ENCODE measurements at places on chromosomes 2 and 18. TPM values are rescaled to one million over a fixed set of nuclear protein-coding genes. Genes with fewer than 3 reads are reported as not detected.

The M1AP gene
- 0.30 TPM for polyA plus RNA-seq

DNA sequence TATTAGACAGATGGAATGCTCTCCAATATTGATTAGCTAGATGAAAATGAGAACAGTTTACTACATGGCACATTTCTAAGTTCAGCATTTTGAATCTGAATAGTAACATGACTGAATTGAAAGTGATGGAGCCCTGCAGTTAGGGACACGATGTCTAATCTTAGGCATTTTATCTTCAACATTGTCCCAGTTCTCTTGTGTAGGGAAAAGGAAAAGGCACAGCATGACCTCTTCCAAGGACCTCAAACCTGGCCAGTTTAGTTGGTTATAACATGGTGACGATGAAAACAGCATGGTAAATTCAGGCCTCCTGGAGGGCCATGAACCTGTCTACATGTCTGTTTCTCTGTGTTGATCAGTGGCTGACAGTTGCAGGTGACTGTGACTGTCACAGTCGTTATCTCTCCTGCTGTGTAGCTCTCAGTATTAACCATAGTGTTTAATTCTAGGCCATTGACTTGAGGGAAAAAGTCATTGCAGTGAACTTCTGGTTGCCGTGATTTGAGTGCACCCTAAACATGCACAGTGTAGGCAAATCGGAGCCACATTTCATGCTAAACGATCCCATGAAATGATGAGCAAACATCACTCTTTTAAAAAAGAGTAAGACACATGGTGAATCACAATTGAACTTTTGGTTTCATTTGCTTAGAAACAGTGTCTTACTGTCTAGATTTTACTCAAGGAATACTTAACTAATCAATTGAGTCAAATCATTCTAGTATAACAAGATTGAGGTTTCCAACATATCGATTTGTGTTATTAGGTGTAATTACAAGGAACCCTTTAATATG lies 129.7 kb downstream of the PHLPP1 start:
- DNase-seq, result no peak

DNA sequence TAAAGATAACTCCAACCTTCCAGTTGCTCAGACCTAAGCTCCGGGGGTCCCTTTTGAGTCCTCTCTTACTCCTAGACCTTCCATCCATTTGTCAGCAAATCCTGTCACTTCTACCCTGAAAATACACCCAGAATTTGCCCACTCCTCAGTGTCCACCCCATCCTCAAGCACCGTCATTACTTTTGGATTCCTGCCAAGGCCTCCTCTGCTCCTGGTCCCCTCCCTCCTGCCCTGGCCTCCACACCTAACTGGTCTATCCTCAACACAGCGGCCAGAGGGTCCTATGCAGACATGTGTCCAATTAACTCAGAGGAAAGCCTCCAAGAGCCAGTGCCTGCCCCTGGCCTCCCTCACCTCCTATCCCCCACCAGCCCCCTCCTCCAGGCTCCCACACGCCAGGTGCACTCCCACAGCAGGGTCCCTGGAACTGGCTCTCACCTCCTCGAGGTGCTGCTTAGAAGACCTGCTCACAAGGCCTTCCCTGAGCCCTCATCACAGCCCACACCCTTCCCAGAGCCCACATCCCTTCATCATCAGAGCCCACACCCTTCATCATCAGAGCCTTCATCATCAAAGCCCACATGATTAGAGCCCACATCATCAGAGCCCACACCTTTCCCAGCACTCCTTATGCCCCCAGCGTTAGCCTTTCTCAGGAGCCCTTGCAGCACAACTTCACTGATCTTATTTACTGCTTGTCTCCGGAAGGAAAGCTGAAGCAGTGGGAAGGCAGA lies 20.4 kb downstream of the FAM178B start:
- no peak for DNase-seq

The TGFA gene
- 3.8 TPM for polyA plus RNA-seq

The BUB1 gene
- polyA plus RNA-seq, result 7.6 TPM

DNA sequence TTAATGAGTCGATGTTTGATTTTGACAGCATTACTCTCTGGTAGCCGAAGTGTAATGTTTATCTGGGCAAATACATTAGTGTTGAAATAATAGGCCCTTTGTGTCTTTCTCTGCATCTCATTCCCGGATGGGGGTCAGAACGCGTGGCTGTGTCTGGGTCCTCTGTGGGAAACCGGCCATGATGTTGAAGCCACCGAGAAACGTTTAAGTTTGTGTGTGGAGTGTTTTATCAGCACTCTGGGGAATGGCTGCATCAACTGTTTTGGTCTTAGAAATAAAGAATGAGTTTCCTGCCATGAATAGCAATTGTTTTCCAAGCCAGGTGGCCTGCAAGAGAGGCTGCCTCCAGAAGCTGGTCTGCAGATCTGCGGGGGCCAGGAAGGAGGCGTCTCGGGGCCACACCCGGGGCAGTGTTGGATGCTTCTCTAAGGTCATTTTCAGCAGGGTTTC lies 69.7 kb downstream of the RNF144A start:
- DNase-seq, result no peak

GRCh38 chr2:19021721-19022120 lies 336.7 kb downstream of the OSR1 start:
- no peak for DNase-seq

The RAD51AP2 gene
- polyA plus RNA-seq, result 0.15 TPM

GRCh38 chr2:171320208-171320621 lies 113.6 kb downstream of the METTL8 start:
- no peak for DNase-seq

GRCh38 chr2:73072129-73072395 lies 550 bp upstream of the SFXN5 start:
- DNase-seq, result no peak

DNA sequence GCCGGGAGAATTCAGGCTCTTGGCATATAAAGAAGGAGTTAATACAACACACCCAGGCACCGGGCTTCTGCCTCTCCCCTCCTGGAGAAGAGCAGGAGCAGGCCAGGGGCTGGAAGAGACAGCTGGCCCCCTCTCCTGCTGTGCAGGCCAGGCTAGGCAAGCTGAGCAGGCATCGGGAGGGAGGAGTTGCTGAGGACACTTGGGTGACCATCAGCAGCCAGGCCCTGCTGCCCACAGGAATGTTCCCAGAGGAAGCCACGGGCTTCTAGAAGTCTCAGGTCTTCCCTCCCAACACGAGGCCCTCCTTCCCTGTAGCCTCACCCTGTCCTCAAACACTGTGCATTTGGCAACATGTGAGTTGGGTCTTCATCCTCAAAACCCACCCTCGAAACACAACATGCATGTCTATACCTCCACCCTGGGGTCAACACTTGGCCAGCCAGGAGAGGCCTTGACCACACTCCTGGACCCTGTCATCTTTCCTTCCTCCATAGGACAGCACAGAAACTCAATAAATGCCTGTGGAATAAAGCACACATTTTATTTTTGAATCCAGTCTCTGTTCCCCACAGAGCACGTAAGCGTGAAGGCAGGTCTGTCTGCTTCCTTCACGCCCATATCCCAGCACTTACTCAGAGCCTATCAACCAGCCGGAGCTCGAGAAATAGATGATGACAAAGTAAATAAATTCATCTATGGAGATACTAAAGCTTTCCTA lies 433.8 kb upstream of the ID2 start:
- no peak for DNase-seq

- no peak for DNase-seq
Observed at GRCh38 chr18:9048236-9048635, 54.3 kb upstream of the NDUFV2 start.

DNA sequence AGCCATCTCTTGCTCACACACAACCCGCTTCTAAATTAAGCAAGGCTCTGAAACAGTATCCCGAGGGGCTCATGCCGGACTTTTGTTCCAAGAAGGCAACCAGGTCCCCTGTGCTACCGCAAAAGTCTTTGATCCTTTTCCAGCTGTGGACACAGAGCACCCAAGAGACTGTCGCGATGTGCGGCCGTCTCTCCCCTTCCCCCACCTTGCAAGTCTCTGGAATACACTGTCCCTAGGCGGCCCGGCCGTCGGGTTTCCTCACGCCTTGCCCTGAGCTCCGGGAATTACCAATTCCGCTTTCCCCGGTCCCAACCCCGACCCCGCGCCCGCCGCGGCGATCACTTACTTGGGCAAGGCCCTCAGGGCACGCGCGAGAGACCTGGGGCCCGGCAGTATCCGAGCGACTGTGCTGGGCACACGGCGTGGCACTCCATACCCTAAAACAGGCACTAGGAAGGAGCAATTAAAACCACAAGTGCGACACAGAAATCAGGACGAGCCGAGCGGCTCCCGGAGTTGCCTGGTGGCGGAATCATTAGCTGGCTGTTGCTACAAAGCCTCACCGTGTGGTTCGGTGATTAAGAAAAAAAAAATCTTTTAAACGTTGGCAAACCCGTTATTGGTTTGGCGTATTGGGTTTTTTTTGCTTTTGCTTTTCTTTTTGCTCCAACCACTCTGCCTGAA lies 2.2 kb upstream of the DLX1 start:
- no peak for DNase-seq

The ERFE gene
- polyA plus RNA-seq, result 9.5 TPM

The GPR45 gene
- polyA plus RNA-seq, result not detected

The ETAA1 gene
- 12.6 TPM for polyA plus RNA-seq

The SLC38A11 gene
- 0.40 TPM for polyA plus RNA-seq

The IL1F10 gene
- not detected for polyA plus RNA-seq

DNA sequence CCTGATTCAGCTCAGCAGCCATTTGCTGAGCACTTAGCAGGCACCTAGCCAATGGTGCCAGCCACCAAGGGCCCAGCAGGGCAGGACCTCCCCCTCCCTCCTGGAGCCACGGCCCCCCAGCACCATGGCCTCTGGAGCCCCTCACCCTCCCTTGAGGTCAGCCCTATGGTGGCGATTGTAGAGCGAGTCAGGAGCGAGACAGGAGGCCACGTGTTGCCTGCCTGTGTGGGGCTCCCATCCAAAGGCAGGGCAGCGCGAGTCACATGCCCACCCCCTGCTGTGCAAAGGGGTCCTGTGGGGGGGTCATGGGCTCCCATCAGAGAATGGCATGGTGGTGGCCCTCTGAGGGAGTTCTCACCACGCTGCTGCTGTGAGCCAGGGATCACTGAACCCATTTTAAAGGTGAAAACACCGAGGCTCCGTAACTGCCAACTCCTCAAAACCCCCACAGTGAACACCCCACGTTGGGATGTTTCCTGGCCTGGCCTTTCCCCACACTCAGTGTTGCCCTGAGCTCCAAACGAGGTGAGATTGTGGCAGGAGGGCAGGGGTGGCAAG lies 35.6 kb downstream of the RAMP1 start:
- DNase-seq, result no peak

The CXCR4 gene
- 36.5 TPM for polyA plus RNA-seq

- DNase-seq, result no peak
Observed at GRCh38 chr2:184734338-184734737, 136.0 kb downstream of the ZNF804A start.

- peak; percentile 49 for DNase-seq
Observed at GRCh38 chr2:180472133-180472532, 465.0 kb upstream of the CWC22 start.

The CYTIP gene
- polyA plus RNA-seq, result 0.17 TPM

All from muscle of arm (tissue), 14 donors.